Hippocampal formation (tissue), 2 donors: ENCODE measurements at places on chromosomes 13 and 19.

- no peak for DNase-seq
These were observed 15.0 kb downstream of the GPATCH1 start for GRCh38 chr19:33096005-33096404.

GRCh38 chr13:23898101-23898500 is 799 bp upstream of the C1QTNF9B start:
- DNase-seq: no peak

GRCh38 chr19:6260912-6261650 is 18.7 kb downstream of the MLLT1 start:
- no peak for DNase-seq

DNA sequence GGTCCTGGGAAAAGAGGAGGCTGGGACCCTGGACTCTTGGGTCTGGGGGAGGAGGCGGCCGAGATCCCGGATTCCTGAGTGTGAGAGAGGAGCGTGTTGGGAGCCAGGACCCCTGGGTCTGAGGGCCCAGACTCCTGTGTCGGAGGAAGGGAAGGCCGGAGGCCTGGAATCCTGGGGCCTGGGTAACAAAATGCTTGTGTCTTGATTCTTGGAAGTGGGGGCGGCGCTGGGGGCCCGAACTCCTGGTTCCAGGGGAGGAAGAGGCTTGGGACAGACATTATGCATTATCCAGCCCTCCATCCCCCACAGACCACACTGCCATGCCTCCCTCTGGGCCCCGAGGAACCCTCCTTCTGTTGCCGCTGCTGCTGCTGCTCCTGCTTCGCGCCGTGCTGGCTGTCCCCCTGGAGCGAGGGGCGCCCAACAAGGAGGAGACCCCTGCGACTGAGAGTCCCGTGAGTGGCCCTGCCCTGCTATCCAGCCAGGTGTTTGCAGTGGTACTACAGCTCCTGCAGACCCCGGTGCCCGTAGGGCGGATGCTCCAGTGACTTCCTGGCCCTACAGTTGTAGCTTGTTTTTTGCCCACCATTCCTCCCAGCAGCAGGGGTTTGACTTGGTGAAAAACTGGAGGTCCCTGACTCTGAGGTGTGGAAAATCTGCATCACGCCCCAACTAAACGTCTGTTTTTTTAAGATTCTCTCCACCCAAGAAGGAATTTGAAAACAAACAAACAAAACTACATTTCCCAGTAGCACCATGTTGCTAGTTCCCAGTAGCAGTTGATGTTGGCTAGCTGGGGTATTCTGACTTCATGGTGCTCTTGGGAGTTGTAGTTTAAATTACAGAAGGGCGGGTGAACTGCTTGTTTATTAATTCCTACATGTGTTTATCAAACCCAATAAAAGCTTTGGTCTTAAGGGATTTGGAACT is 630 bp downstream of the NUCB1 start:
- DNase-seq: no peak

GRCh38 chr13:92842145-92842544 is 384.5 kb upstream of the GPC6 start:
- no peak for DNase-seq
